ENCODE measurements at places on chromosomes 5 and 9. TPM values are rescaled to one million over a fixed set of nuclear protein-coding genes. Genes with fewer than 3 reads are reported as not detected.

The ADAMTS12 gene
- total RNA-seq = 7.8 TPM

DNA sequence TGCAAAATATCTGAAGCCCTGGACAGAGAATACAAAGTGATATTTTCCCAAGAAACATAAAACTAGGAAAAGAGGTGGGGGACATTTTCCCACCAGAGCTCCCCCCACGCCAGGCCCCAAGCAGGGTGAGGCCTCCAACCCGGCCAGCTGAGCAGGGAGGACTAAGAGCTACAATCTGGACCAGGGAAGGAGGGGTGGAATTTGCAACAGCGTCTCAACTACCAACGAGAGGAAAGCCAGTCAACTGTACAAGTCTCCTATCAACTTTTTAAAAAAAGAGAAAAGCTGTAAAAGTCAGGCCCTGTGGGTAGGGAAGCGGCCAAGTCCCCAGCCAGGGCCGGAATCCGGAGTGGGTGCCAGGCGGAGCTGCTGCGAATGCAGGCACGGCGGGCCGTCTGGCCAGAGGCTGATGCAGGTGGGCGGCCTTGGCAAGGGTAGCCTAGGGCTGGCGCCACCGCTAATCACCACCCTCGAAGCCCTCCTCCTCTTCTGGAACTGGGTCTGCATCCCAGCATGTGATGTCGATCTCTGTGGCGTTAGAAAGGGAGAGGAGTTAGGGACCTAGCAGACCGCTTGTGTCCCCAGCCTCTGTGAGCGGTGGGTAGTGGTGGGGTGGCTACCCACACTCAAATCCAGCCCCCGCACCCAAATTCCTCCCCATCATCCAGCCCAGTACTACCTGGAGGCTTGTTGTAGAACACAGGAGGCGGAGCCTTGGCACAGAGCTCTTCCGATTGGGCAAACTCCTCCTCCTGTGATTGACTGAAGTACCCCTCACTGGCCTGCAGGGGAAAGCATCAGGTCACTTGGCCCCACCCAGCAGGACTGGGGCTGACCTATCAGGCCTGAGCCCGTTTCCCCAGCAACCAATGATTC is 10.6 kb downstream of the PRR7 start:
- peak; percentile 72 for DNase-seq
- peak overlapping the region; percentile 97 for H3K27ac ChIP-seq
- H3K36me3 ChIP-seq = peaks cover 12% of the 10 kb centered on the region
- H3K4me1 ChIP-seq = peaks cover 10% of the 10 kb centered on the region

DNA sequence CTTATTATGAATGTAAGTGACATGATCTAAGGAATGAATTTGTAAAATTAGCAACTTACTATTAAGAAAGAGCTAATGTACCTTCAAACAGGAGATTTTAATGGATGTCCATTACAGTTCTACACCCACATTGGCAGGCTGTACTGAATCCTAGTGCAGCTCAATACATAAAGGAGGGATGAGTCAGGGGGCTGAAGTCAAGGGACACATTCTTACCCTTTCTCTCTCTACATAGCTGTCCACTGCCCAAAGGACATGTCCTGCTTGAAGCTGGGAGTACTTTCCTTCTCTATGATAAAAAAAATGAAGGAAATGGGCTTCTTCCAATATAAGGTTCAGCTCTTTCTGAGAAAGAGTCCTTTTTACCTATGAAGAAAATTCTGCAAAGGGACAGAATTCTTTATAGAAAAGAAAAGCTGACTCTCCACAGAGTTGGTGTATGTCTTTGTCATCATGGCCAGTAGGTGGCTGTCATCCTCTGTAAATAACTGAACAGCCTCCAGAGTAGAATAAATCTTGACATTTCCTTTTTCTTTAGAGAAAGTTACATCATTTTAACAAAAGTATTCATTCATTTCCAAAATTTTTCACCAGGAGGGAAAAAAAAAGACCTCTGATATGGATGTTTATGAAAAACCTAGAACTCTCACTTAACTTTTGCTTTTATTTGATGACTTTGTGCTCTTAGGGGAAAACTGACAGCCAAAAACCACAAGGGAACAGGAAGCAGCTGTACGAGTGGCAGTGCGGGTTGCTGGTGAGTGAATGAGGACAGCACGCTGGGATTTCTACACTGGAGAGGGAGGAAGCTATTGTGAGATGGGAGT is 13.1 kb upstream of the IFNA14 start:
- DNase-seq = no peak
- H3K36me3 ChIP-seq = no peaks in the 10 kb centered on the region
- H3K4me1 ChIP-seq = peaks cover 1% of the 10 kb centered on the region
- no peak overlapping the region for H3K4me3 ChIP-seq

GRCh38 chr5:115374057-115374775 is 77.8 kb upstream of the CCDC112 start:
- no peak overlapping the region for H3K27ac ChIP-seq
- DNase-seq = no peak
- no peak overlapping the region for H3K4me3 ChIP-seq
- H3K4me1 ChIP-seq = peaks cover 1% of the 10 kb centered on the region

GRCh38 chr5:65172486-65173129 is 309.1 kb downstream of the ADAMTS6 start:
- no peak overlapping the region for H3K27ac ChIP-seq
- no peak overlapping the region for H3K4me3 ChIP-seq
- DNase-seq = no peak
- no peaks in the 10 kb centered on the region for H3K27me3 ChIP-seq
- H3K4me1 ChIP-seq = no peaks in the 10 kb centered on the region
- H3K36me3 ChIP-seq = peaks cover 11% of the 10 kb centered on the region

The SLC6A18 gene
- not detected for total RNA-seq

The APBA1 gene
- 1.9 TPM for total RNA-seq

DNA sequence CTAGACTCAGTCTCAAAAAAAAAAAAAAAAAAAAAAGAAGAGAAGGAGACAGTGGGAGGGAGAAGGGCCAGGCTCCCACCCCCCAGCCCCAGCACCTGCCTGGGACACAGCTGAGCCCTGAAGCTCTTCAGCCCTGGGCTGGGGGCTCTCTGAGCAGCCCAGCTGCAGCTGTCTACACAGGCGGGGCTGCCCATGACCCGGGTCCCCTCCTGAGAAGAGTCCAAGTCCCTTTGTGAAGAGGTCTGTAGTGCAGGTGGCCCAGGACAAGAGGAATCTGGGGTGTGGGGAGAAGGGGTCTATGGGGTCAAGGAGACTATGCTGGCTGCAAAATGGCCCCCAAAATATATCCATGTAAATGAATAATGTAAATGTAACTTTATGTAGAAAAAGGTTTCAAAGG is 6.7 kb upstream of the LCN2 start:
- H3K4me3 ChIP-seq = no peak overlapping the region
- H3K27ac ChIP-seq = no peak overlapping the region
- no peak for DNase-seq
- no peaks in the 10 kb centered on the region for H3K36me3 ChIP-seq
- H3K27me3 ChIP-seq = peaks cover 10% of the 10 kb centered on the region

DNA sequence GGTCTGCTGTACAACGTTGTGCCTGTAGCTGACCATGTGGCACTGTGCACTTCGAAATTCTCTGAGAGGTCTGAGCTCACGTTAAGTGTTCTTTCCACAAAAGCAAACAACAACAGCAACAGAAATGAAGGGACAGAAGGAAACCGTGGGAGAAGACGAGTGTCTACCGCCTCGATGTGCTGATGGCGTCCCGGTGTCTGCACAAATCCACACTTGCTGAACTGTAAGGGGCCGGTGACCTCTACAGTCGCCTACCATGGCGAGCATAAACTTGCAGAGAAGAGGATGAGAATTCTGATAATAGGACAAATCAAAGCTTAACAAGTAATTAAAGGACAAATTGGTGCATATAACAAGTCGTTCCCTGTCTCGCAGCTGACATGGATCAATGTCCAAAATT is 114.0 kb downstream of the ADAMTS2 start:
- H3K27ac ChIP-seq = no peak overlapping the region
- H3K4me3 ChIP-seq = no peak overlapping the region
- peaks cover 8% of the 10 kb centered on the region for H3K27me3 ChIP-seq
- H3K36me3 ChIP-seq = no peaks in the 10 kb centered on the region
- DNase-seq = no peak

The C9 gene
- total RNA-seq = not detected

DNA sequence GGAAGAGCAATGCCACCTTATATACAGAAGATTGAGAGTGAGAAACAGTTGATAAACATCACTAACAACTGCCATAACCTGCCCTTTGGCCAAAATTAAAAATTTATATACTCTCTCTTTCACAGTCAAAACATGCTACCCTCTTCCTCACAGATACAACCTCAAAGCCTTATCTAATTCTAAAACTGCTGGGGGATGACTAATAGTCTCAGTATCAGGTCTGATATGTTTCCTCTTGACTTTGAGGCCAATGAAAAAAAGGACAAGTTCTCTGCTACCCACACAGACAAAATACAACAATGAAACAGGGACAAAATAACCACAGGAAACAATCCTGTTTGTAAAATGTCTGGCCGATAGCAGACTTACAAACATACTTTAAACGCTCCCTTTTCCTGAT is 485.6 kb upstream of the NUDT12 start:
- H3K4me3 ChIP-seq = no peak overlapping the region
- H3K27ac ChIP-seq = no peak overlapping the region
- no peaks in the 10 kb centered on the region for H3K27me3 ChIP-seq
- DNase-seq = no peak
- H3K4me1 ChIP-seq = no peaks in the 10 kb centered on the region

The OR1J2 gene
- total RNA-seq = not detected

DNA sequence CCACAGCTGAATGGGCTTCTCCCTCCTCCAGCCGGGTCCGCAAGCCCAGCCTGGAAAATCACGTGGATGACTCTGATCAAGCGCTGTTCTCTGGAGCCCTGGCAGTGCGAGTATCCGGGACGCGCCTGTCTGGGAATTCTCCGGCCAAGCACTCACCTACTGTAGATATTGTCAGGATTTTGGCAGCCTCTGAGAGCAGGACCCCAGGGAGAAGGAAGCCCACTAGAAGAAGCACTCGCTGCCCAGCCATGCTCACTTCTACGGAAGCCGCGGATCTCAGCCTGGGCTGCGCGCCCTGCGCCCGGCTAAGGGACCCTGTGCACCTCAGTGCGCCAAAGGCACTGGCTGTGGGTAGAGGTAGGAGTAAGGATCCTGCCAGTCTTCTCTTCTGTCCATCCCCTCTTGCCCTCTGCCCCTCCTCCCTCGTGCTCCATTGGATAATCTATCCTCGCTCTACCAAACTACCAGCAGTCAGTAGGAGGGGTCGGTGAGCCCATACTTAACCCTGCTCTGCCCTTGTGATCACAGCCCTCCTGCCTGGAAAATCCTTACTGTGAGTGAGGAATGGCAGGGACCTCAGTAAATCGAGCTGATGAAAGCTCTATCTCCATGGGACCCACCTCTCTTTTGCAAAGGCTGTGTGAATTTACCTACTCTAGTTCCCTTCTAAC is at the start of gene UGT3A2:
Gene UGT3A2 (minus strand): TSS at position 343 of the 671 bp plus-strand sequence. CDS start 93 bp downstream, at position 250.
- H3K4me3 ChIP-seq = peak within 1 kb of the TSS; percentile 74
- peaks cover 55% of the 10 kb centered on the region for H3K27me3 ChIP-seq

- peaks cover 7% of the 10 kb centered on the region for H3K27me3 ChIP-seq
- DNase-seq = no peak
- no peak overlapping the region for H3K4me3 ChIP-seq
- peaks cover 21% of the 10 kb centered on the region for H3K4me1 ChIP-seq
- no peaks in the 10 kb centered on the region for H3K36me3 ChIP-seq
- H3K27ac ChIP-seq = no peak overlapping the region
Measured at GRCh38 chr5:76490960-76491359, 87.9 kb downstream of the IQGAP2 start.

- no peak for DNase-seq
- H3K27ac ChIP-seq = no peak overlapping the region
- no peaks in the 10 kb centered on the region for H3K27me3 ChIP-seq
Measured at GRCh38 chr9:126488881-126489404, 124.8 kb upstream of the LMX1B start.

The SSBP2 gene
- total RNA-seq = 66.6 TPM

GRCh38 chr9:124218987-124219461 is 38.7 kb upstream of the NEK6 start:
- peaks cover 8% of the 10 kb centered on the region for H3K4me1 ChIP-seq
- H3K27ac ChIP-seq = no peak overlapping the region
- DNase-seq = no peak
- H3K4me3 ChIP-seq = no peak overlapping the region

All from progenitor cell of endocrine pancreas (in vitro differentiated cells).